ENCODE measurements at places on chromosomes 1 and 21.

- no peak for DNase-seq
Measured at GRCh38 chr1:12649971-12650421, 6.1 kb downstream of the AADACL4 start.

GRCh38 chr1:48920851-48921250 is 144.2 kb upstream of the BEND5 start:
- no peak for DNase-seq

DNA sequence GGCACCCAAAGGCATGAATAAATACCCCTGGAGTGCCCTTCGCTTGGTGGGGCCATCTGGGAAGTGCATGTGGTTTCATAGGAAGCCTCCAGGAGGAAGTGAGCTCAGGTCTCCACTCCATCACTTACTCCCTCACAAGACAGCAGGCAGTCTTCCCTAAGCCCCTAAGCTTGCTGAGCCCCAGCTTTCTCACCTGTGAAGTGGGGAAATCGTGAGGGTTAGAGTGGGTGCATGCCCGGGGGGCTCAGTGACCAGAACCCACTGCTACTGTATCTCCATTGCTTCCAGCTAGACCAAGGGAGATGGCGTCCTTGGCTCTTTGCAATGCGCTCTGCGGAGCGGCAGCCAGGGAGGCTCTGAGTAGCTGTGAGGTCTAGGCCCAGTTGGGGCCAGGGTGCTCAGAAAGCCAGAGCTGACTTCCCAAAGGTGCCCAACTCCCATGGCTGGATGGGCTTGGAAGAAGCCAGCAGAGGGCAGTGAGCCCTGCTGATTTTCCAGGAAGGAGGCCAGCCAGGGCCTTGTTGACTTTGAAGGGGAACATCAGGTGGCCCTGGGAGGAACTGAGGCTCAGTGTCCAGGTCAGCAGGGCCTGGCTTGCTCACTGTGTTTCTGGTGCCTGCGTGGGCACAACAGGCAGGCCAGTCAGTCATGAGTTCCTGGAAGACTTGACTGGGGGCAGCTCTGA is 27.3 kb downstream of the CDCP2 start:
- DNase-seq, result no peak

DNA sequence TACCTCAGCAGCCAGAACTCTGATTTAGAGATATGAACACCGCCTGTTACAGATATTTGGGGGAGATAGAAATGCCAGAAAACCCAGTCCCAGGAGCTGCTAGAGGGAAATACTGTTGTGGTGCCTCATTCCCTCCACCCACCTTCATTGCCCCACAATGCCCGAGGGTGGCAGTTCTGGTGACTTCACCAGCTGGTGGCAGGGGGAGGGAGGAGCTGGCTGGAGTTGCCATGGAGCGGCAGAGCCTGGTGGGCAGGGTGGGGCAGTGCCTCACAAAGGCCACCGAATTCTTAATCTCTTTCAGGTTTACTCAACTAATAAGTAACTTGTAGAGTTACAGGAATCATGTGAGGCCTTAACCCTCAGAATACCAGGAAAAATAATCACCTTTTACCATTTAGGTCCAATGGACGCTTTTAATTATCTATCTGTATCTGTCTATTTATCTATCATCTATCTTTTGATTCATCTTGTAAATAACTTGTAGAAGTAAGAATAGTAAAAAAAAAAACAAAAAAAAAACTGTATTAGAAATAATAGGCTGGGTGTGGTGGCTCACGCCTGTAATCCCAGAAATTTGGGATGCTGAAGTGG is 11.7 kb upstream of the S100A11 start:
- DNase-seq, result no peak

GRCh38 chr1:229385853-229386456 is 43.1 kb upstream of the CCSAP start:
- no peak for DNase-seq

GRCh38 chr21:45386728-45387371 is 18.1 kb upstream of the COL18A1 start:
- no peak for DNase-seq

DNA sequence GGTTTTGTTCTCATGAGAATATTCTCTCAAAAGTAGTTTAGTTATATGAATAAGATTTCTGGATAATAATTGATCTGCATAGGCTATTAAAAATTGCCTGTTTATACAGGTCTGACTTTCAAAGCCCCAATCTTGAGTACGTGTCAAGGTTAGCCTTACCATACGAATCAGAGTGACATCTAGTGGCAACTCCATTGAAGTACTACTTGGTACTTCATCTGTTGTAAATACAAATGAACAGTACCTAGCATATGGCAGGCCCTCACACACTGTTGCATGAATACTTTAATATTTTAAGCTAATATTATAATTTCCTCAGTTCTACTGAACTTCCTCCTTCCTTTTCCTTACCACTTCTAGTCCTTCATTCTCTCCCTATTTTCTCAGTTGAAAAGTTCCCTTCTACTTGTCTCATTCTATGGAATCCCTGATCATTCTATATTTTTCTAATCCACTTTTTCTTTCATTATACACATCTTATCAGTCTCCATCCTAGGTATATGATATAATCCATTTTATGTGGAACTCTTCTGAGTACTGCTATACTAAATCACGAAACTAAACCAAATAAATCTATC is 101.2 kb downstream of the AKT3 start:
- no peak for DNase-seq

GRCh38 chr1:13830616-13831280 is 130.8 kb downstream of the PRDM2 start:
- DNase-seq, result no peak

GRCh38 chr1:12371053-12371452 is 141.2 kb downstream of the VPS13D start:
- DNase-seq, result no peak

- DNase-seq, result no peak
Measured at GRCh38 chr1:59707178-59707791, 107.5 kb upstream of the HOOK1 start.

DNA sequence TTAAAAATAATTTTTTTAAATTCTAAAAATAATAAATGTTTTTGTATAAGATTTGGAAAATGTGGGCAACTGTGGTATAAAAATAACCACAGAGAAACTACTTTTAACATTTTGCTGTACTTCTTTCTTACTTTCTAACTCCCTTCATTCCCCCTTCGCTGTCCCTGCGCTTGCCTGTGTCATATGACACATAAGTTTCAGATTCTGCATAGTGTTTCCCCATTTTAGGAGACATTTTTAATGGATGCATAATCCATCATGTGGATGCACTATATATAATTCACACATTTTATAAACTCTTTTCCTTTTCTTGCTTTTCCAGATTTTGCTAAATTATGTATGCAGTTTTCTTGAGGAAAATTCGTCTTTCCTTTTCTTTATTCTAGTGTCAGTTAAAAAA is 16.3 kb downstream of the ATG4C start:
- DNase-seq, result no peak

- peak; percentile 20 for DNase-seq
Measured at GRCh38 chr21:25640202-25640942, 1.3 kb downstream of the JAM2 start.

GRCh38 chr1:235502601-235503402 is 1.4 kb downstream of the B3GALNT2 start:
- DNase-seq, result no peak

- DNase-seq, result no peak
Measured at GRCh38 chr1:54053745-54054437, 483 bp downstream of the TCEANC2 start.

DNA sequence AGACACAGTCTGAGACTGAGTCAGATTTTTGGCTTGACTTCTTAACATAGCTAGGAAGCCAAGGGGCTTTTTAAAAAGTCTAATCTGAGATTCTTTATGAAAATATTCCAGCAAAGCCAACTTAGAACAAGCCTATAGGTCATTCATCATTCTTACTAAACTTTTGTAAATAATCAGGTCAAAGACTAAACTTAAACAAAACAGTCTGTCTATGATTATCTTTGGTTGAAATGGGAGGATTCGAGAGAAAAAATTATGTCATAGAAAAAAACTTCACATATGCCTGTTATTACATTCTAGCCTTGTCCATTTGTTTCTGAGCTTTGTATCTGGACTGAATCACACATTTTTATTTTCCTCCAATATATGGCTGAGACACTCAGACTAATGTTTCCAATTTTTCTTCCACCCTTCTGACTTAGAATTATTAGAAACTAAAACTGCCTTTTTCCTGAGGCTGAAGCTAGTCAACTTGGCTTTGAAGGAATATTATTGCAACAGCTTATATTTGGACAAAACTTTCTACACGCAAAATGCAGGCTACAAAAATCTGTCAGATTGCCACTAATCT is 83.3 kb downstream of the ETS2 start:
- no peak for DNase-seq

DNA sequence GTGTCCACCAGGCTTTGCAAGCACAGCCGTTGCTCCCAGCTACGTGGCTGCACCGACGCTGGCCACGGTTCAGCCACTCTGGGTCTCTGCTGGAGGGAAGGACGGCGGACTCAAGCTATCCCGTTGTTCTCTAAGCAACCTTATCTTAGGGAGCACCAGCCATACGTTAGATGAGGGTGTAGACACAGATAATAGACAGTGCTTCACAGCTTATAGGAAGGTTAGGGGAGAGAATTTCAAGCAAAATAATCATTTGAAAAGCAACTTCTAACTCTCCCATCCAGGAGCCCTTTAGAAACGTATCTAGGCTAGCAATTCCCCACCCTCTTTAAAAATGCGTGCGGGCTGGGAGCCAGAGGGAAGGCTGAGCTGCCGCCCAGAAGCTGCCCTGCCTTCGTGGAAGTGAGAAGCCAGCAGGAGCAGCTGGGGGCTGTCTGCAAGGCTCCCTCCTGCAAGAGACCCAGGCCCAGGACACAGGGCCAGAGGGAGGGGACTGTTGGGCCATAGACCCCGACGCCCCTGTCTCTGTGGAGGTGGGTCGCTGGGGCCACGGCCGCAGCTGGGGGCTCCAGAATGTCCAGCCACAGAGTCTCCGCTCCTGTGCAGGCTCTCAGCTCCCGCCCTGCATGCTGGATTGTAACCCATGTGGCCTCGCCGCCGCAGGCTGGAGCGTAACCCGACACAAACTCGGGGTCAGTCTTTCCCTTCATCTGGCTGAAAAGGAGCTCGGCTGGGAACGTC is 31.2 kb upstream of the COL6A2 start:
- DNase-seq, result no peak

DNA sequence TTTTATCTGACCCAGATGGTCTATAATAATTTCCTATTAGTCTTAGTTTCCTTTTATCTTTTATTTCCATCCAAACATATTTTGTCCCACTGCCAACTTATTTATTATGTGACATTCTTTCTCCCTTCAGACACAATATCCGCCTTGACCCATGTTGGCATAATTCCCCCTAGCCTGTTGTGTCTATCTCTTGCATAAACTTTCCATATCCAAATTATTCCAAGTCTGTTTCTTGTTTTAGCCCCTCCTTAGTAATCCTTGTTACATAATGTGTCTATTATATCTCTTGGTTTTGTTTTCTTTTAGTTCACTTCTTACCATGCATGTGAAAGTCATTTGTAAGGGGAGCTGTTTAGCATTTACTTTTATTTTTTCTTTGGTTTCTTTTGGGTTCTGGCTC is 81.6 kb upstream of the CACHD1 start:
- no peak for DNase-seq

DNA sequence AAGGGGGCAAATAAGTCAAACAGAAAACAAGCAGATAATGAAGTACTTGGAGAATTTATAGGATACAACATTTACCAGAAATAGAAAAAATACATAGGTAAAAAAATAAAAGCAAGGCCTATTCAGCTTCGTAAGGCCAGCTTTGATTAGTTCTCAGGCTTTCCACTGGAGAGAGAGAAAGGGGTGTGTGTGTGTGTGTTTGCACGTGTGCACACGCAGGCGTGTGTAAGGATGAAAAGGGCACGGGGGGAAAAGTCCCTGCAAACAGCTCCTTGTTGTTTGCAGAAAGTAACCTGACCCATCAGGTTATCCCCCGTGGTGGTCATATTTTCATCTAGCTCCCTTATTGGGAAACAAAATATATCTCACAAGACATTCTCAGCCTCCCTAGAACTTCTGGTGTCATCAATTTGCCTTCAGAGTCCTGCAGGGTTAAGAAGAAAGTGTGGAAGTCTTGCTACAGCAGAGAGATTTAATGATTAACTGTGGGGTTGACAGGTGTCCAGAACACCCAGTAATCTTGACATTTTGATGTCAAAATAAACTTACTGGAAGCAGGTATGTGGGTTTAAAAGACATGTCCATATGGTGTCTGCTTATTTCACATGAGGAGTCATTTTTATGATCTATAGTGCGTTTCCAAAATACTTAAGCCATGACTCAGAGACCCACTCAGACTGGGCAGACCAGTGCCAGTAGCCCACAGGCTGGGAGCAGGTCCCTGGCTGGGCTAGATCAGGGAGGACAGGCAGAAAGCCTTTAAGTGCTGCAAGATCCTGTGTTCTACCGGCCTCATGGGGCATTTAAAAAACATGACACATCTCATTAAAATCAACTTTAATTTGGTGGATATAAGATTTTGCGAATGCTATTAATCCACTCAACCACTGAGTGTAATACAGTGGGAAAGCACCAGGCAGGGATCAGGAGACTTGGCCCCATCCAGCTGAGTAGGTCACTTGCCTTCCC is 487.6 kb upstream of the CAMK1G start:
- DNase-seq, result no peak

GRCh38 chr21:15289896-15290841 is 225.4 kb upstream of the NRIP1 start:
- DNase-seq, result no peak

GRCh38 chr1:225746361-225747179 is 31.1 kb upstream of the SRP9 start:
- DNase-seq, result no peak

GRCh38 chr1:184958554-184959353 is 15.6 kb downstream of the NIBAN1 start:
- no peak for DNase-seq

DNA sequence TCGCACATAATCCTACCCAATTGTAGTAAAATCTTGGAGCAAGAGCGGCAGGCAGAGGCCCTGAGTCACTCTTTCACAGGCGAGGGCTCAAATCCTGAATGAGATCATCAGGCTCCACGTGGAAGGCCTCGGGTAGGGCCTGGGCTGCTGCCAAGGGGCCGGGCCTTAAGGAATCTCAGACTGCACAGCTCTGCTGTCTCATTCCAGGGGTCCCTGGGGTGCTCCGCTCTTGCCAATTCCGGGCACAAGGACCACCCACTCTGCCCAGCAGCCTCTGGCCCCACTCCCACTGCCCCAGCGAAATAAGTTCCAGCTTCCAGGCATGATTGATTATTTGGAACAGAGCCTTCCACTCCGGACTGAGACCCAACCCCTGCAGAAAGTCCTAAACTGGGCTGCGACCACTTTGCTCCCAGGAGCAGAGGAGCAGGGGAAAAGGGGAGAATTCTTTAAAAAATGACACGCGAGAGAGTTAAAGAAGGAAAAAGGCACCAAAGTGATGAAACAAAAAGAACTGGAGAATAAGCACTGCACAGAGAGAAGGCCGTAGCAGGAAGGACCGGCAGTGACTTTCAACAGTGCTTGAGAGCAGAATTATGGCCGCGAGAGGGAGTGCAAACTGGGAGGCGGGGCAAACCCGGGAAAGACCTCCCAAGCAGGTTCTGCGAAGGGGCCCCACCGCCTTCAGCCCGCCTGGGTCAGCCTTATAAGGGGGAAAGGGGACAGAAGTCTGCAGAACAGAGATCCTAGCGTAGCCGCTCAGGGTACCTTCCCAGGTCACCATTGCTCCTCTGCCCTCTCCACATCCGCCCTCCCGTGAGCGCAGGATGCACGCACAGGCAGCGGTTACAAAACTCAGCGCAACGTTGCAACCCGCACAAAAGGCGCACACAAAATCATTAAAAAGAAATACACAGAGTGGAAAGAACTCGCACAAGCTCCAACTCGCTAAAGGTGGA is 2.0 kb downstream of the ADAMTS1 start:
- no peak for DNase-seq

Measured in activated B cell treated with CpG ODN at 0.5 μM for 24 hours (primary cell).